ENCODE measurements at places on chromosomes 16 and 17.
A peak's percentile ranks its signal among the peaks of the same experiment; 100 is the strongest.

DNA sequence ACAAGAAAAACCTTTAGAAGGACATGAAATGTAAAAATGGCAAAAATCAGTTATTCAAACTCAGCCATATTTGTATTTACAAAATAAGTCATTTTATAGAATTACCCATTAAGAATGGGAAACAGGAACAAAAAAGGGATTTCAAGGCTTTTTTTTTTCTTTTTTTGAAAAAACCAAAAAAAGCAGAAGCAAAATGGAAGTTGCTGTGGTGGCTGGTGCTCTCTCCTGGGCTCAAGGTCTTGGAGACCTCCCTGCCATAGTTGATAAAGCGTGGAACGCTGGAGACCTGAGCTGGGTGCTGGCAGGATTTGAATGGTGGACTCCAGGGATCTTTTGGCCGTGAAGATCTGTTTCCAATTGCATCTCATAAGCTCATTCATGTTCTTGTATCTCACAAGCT, 3.1 kb downstream of the PLCG2 start:
- no peak for DNase-seq

GRCh38 chr16:3171181-3171854, 16.7 kb upstream of the OR1F1 start:
- DNase-seq, result peak; percentile 72

GRCh38 chr17:77394540-77395295, 253.9 kb downstream of the SEC14L1 start:
- no peak for DNase-seq

GRCh38 chr17:16428098-16428882, 12.9 kb downstream of the TRPV2 start:
- peak; percentile 74 for DNase-seq

DNA sequence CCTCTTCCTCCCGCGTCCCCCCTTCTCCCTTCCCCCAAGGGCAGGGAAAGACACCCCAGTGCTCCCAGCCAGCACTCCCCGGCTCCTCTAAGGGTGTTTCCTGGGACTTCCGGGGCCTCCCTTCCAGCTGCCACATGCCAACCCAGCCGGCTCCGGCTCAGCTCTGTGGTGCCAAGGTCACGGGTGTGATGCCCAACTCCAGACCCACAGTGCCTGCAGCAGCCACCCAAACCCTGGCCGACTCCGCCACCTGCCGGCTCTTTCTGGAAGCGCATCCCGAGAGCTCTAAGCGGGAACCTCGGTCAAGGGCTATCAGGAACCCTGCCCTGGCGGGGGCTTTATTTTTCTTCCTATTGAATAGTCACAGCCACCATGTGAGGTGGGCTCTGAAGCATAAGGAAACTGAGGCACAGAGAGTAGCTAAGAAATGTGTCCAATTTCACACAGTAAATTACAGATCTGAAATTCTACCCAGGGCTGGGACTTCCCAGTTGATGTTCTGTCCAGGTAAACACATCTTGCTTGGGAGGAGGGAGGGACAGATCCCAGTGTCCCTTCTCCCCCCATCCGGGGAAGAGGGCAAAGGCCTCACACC, 3.3 kb upstream of the PPP1R1B start:
- peak; percentile 93 for DNase-seq

DNA sequence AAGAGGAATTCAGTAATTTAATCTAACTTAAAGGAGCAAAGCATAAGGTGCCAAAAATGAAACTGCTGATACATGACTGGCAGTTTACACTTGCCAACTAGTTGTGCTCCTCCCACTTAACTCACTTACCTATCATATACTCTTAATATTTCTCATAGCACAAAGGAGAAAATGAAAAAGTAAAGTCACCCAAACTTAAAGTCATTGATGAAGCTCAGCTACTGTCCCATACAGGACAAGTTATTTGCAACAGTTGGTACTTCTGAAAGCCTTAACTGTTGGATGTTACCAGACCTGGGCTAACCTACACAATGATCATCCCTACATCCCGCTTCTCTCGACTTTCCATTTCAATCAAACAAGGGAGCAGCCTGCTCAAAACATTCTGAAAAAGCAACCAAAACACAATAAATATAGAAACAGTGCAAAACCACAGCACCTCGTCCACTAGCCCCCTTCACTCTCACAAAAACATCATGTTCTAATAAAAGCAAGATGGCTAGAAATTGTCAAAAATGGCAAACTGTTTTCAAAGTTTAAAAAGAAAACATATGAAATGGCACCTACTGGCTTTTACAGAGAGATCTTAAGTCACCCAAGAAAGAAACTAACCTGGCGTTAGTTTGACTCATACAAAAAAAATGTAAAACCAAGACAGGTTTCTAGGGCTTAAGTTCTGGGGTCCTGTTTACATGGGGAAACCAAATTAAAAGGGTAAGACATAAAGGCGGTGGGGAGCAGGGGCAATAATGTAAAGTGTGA, 868 bp downstream of the MED13 start:
- no peak for DNase-seq

DNA sequence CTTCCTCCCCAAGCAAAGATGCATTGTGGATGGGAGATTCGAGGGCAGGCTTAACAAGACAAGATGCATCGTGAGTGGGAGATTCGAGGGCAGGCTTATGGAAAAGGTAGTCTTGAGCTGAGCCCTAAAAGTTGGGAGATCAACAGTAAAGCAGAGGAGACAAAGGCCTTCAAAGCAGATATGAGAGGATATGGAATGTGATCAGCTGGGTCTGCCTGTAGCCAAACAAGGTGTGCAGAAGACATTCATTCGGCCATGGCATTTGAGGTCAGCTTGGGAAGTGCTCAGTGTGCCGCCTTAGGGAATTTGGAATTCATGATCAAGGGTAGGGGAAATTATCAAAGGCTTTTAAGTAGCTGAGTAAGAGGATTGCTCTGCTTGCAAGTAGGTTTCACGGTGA, 39.5 kb downstream of the DNAH9 start:
- DNase-seq, result no peak

GRCh38 chr17:14354807-14355206, 53.9 kb downstream of the HS3ST3B1 start:
- no peak for DNase-seq

DNA sequence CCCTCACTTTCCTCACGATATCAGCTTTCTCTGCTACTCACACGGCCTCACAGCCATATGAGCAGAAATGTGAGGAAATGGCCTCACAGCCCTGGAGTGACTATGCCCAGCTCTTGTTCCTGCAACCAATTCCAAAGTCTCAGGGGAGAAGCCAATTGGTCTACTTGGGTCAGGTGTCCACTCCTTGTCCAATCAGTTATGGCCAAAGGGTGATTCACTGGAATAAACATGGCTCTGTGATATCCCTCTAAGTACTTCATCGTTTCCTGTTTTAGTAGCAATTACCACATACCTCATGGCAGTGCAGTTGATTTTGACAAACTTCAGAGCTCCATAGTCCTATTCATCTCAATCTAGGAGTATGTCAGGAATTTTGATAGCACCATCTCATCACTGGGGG, 195.4 kb downstream of the KATNIP start:
- DNase-seq, result no peak

DNA sequence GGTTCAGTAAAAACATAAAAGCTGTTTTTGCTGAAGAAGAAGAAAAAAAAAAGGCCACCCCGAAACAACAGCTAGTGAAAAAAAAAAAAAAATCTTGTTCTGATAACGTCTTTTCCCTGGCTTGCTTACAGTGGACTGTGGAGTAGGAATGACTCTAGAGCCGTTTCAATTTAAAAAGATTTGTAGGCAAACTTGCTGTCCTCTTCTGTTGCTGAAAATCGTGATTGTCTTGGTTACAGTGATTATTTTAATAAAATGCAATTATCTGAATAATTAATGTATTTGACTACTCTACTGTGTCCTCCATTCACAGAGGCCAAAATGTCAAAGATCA, 190.6 kb upstream of the TBX2 start:
- DNase-seq, result no peak

DNA sequence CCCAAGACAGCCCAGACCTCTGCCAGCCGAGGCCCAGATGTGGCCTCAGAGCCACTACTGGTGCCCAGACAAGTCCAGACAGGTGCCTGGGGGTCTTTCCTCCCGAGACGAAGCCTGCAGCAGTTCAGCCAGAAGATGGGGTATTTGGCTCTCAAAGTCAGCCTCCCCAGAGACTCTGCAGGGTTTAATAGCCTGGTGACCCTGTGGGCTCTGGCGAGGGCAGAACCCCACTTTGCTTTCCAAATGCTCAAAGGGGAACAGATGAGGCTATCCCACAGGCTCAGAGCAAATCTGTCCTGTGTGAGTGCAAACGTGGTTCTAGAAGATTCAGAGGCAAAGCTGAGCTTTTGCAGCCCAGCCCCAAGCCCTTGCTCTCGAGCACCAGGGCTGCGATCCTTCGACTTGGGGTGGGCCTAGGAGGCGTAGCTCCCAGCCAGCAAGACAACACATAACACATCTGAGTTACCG, 236.0 kb downstream of the MRTFB start:
- peak; percentile 22 for DNase-seq

- no peak for DNase-seq
These were observed 38.5 kb downstream of the MSI2 start for GRCh38 chr17:57294629-57295501.

DNA sequence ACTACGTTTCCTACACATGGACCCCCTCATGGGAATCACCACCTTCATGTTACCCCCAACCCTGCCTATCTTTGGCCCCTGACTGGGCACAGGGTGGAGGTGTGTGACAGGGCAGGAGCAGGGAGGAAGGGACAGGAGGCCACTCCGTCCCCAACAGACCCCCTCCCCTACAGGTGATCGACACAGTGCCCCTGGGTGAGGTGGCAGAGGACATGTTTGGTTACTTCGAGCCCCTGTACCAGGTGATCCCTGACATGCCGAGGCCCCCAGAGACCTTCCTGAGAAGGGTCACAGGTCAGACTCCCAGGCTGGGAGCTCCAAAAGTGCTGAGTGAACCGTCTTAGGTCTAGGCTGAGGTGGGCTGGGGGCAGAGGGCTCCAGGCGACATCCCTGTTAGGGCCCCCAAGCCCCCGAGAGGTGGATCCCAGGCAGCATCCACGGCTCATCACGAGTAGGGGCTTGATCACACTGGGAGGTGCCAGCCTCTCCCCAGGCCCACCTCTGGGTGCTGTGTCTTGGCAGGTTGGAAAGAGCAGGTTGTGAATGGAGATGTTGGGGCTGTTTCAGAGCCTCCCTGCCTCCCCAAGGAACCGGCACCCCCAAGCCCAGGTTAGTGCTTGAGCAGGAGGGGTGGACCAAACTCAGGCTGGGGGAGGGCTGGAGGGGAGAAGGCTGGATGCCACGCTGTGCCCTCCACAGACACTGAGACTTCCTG, 1.5 kb downstream of the ACBD4 start:
- DNase-seq, result no peak

DNA sequence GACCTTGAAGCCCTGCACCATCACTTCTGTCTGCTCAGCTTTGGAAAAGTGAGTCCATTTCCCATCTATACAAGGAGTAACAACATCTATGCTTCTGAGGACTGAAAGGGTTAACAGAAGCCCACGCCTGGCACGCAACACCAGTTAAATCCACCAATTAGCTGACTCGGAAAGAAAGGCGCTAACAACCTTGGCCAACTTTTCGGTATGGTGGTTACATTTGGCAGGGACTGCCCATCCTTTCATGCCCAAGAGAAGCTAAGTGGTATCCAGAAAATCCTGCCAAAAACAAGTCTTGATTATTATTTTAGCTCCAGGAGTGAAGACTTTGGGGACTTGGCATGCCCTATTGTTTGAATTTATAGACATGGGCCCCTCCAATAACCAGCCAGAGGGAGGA, 202.3 kb upstream of the RPL38 start:
- DNase-seq, result no peak

GRCh38 chr16:12620150-12620549, 183.5 kb downstream of the CPPED1 start:
- DNase-seq, result no peak

DNA sequence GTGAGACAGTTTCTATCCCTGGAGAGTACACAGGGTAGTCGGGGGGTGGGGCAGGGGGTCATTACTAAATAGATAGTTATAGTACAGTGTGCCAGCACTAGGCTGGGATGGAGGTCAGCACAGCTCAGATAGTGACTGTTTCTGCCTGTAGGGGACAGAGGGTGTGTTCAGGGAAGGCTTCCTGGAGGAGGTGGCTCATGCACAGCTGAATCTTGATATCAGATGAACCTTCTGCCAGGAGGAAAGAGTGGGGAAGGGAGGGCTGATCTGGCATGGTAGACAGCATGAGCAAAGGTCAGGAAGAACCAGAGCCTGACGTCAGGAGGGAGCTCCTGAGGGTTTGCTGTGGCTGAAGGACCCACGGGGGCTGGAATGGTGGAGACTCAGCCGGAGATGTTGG, 56.6 kb downstream of the OR1D5 start:
- DNase-seq, result no peak

GRCh38 chr17:78214706-78215061, 631 bp downstream of the BIRC5 start:
- no peak for DNase-seq

DNA sequence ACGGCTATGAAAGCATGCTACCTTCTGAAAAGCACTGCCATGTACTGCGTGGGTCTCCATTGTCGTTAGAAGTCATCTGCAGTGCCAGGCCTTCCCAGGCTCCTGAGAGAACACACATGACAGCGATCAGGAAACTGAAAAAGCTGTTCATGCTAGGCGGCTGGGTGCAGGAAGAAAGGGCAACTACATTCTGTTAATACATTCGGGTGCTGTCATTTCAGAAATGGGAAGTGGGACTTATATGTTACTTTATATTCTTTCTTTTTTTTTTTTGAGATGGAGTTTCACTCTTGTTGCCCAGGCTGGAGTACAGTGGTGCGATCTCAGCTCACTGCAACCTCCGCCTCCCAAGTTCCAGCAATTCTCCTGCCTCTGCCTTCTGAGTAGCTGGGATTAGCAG, 19.9 kb downstream of the CFAP20 start:
- no peak for DNase-seq

- DNase-seq, result no peak
These were observed 17.4 kb downstream of the ZNF469 start for GRCh38 chr16:88400186-88400585.

GRCh38 chr17:20257798-20258197, 209.5 kb downstream of the LGALS9B start:
- no peak for DNase-seq

GRCh38 chr17:28871056-28871579, 16.3 kb downstream of the ERAL1 start:
- DNase-seq, result no peak

DNA sequence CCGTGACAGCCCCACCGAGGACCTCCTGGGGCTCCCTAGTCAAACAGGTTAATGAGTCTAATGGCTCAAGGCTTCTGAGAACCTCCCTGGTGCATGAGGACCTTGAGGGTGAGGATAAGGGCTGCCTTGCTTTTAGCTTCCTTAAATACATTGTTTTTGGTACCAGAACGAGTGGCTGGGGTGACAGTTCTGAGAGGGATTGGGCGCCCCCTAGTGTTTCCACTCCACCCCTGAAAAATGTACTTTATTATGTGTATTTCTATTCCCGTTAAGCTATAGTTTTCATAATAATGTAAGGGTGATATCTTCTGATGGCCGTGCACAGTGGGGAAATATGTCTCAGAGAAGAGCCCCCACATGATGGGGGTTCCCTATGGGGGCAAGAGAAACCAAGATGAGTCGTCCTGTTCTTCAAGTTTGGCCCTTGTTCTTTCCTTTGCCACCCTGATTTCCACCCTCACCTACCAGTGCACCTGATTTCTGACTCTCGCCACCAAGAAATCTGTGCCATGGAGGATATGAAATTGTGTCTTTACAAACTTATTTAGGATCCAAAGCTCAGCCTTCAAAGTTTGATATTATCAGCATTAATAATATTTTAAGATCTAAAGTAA, 14.5 kb upstream of the VWA3A start:
- peak; percentile 74 for DNase-seq

- no peak for DNase-seq
These were observed 98.3 kb upstream of the HLF start for GRCh38 chr17:55166506-55166905.
